ENCODE measurements at places on chromosomes 3 and 15.
A peak's percentile ranks its signal among the peaks of the same experiment; 100 is the strongest.

- DNase-seq: peak; percentile 4
These were observed 34.3 kb upstream of the ZBTB38 start for GRCh38 chr3:141333836-141334626.

DNA sequence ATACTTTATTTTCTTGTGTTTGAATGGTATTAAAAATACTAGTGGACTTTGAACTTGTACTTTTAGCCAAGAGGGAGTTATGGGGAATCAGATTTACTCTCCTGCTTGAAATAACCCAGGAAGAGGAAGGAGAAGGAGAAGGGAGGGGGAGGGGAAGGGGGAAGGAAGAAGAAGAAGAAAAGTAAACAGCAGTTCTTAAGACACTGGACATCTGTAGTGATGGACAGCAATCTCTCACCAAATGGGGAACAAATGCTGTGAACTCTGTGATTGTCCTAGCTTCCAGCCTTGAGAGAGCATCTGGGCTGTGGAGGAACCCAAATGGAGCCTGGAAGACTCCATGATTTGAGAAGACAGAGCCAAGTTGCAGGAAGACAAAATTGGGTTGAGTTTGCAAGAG is 52.0 kb downstream of the VPS8 start:
- no peak for DNase-seq

DNA sequence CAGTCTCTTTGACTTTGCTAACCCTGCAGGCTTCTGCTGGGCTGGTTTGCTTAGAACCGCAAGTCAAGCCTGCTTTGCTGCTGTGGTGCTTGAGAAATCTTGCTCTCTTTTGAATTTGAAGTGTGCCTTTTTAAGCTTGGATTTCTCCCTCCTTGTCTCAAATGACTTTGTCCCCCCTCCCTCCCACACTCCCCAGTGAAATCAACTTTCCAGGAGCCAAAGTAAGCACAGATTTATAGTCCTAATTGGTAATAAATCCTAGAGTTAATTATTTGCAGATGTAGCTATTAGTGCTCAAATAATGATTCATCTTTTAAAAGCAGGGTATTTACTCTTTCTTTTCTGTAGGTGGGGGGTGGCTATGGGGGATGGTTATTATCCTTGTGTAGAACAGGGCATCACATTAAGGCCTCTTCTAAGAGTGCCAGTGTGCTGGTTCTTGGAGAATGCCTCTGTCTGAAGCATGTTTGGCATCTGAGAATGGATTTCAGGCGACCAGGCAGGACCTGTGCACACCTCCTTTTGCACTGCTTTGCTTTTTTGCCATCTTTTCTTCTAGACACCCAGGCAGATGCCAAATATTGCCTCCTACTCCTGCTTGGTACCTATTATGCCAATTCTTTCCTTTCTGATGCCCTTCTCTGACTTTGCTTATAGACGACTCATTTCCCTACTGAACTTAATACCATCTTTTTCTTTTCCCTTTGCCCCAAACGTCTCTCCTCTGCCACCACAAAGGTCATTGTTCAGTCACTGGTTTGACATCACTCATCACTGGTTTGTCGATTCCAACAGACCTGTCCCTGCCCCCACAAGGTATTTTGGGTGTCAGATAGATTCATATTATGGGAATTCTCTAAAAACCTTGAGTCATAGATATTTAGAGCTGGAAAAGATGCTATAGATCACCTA is 50.7 kb downstream of the CLDN11 start:
- no peak for DNase-seq

GRCh38 chr3:174529298-174529697 is 329.8 kb upstream of the NAALADL2 start:
- DNase-seq: no peak

DNA sequence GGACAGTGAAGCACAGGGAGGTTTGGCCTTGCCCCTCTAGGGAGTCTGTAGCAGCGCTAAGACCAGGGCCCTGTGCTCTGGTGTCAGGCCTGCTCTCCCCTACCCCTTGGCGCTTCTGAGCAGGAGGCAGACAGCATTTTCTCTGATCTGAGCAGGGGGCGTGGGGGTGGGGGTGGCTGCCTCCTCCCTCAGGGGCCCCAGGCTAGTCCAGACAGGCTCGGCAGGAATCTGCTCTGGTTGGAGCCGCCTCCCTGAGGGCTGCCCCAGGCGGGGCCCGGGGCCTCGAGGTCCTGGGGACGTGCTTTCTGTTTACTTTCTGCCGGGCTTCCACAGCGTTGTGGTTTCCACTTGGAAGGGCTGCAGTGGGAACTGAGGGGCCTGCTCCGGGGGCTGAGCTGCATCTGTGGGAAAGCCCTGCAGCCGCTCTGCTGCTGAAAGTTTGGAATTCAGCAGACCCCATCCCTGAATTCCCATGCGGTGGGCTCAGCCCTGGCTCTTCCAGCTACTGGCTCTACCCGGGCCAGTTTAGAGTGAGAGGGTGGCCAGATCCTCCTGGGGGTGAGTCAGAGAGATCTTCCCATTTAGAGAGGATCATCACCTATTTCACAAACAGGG is 105.4 kb downstream of the LINGO1 start:
- DNase-seq: no peak

DNA sequence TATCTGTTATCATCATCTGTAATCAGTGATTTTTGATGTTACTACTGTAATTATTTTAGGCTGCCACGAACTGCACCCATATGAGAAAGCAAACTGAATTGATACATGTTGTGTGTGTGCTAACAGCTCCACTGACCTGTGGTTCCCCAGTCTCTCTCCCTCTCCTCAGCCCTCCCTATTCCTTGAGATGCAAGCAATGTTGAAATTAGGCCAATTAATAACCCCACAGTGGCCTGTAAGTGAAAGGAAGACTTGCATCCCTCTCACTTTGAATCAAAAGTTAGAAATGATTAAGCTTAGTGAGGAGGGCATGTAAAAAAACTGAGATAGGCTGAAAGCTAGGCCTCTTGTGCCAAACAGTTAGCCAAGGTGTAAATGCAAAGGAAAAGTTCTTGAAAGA is 218.6 kb upstream of the LRRFIP2 start:
- no peak for DNase-seq

DNA sequence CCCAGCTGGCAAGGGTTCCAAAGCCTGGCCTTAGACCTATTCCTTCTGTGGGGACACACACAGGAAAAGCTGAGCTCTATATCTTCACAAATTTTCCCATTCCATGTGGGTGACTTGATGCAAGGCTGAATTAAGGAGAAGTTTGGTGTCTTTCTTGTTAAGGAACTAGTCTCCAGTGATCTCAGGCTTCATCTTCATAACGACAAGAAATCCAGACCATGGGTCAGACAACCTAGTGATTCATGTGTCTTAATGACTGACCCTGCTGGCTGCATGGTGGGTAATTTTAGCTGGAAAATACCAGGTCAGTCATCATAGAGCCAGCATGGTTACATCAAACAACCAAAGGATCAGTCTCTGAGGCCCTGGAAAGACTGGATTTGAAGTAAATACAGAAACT is 112.7 kb upstream of the SLC4A7 start:
- peak; percentile 5 for DNase-seq

GRCh38 chr3:31041161-31041978 is 146.9 kb upstream of the GADL1 start:
- DNase-seq: no peak

- no peak for DNase-seq
These were observed 137.9 kb downstream of the XXYLT1 start for GRCh38 chr3:195133013-195133412.

DNA sequence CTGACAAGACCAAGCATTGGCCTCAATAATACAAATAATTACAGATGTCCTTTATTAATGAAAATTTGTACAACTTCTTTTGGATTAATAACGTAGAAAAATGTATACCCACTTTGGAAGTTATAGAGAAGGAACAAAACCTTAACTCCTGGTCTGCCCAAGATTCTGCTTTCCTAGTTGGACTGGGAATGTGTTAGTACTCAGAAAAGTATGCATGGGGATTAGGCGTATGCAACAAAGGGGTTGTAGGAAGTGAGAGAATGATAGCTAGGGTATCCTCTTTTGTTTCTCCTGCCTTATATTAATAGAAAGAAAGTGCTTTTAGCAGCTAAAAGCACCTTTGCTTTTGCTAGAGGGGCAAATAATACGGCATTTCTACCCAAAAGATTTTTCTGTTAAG is 116.2 kb upstream of the LRRFIP2 start:
- DNase-seq: no peak

GRCh38 chr3:140850210-140850955 is 91.3 kb upstream of the SLC25A36 start:
- no peak for DNase-seq

- no peak for DNase-seq
These were observed 503.4 kb upstream of the NECTIN3 start for GRCh38 chr3:110568246-110568645.

Measured in MV-4-11 (cell line).